Stimulated activated CD4-positive, alpha-beta T cell treated with anti-CD3 and anti-CD28 coated beads, Interleukin-1b, Interleukin-23, amount 100 ng/mL, for 4 hours (primary cell): ENCODE measurements at places on chromosomes 6 and 20.

DNA sequence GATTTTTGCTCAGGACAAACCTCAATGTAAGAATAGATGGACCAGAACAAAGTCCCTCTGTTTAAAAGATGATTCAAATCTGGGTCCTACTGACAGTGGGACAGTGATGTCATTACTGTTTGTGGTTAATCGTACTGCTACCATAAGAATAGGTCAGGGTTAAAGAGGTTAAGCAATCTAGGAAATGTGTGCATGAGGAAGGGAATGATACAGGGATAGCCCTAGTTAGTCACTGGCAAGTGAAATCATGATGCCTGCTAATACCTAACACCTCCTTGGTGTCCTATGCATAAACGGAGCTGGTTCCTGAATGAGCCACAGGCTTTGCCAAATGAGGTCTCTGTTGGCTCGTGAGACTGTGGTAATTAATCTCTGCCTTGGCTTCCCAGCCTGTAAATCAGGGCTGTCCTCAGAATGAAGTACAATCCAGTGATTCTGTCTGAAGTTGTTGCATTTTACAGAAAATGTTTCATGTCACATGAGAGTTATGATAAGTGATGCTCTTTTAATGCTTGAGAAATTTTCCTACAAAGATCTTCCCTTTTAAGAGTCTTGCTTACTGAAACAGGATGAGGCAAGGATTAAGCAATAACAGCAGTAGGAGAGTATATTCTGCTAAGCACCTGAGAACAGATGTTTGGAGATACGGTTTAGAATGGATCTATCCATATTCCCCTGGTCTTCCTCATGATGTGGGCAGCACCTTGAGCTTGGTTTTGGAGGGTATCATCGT lies 3.8 kb downstream of the MEP1A start:
- no peak for DNase-seq

DNA sequence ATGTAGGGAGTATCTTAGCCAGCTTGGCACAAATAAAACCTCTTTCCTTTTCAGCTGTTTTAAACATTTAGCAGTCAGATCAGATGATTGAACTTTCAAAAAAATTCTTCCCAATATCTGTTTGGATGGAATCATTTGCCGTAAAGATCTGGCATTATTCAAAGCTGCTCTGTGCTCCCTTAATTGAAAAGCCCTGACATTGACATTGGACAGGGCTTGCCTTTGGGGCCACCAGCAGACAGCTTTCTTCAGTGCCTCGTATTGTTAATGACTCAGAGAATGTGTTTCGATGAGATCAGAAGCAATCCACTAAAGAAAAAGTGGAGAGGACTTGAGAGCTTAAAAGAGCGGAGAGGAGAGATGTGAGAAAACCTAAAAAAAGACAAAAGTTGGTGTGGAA lies 343.5 kb downstream of the NRN1 start:
- DNase-seq = no peak

DNA sequence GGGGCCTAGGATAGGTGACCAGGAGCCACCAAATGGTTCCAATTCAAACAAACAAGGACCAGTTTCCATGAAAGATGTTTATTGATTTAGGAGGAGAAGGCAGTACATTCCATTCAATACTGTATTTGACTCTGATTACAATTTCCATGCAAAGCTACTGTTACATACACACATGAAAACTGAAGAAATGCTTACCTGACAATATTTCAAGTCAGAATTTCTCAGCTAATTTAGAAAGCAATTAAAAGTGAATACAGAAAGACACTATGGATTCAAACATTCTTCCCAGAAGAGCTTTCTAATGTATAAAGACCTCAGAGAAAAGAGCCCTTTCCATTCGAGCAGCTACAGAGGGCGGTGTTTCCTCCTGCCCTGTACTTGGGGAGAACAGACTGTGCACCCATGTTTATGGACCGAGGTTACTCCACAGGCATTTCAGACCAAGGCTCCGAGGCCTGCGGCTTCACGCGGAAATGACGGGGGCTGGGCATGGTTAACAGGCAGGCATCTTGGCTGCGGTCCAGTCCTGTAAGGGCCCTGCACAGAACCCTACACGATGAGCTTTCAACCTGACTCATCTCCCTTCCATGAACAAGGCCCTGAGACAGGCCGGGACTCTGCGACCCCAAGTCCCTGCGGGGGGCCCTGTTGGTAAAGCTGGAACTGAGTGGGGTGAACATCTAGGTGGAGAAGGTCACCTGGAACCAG lies 25.7 kb upstream of the TCFL5 start:
- no peak for DNase-seq

GRCh38 chr6:167210375-167211294 lies 52.9 kb upstream of the GPR31 start:
- no peak for DNase-seq

GRCh38 chr6:110390404-110390803 lies 25.0 kb downstream of the DDO start:
- no peak for DNase-seq

GRCh38 chr20:4087923-4088322 lies 72.6 kb upstream of the RNF24 start:
- no peak for DNase-seq
